SHP77 treated with DMSO at 0.1 percent for 48 hours (cell line): ENCODE measurements at places on chromosomes 3 and 15.

DNA sequence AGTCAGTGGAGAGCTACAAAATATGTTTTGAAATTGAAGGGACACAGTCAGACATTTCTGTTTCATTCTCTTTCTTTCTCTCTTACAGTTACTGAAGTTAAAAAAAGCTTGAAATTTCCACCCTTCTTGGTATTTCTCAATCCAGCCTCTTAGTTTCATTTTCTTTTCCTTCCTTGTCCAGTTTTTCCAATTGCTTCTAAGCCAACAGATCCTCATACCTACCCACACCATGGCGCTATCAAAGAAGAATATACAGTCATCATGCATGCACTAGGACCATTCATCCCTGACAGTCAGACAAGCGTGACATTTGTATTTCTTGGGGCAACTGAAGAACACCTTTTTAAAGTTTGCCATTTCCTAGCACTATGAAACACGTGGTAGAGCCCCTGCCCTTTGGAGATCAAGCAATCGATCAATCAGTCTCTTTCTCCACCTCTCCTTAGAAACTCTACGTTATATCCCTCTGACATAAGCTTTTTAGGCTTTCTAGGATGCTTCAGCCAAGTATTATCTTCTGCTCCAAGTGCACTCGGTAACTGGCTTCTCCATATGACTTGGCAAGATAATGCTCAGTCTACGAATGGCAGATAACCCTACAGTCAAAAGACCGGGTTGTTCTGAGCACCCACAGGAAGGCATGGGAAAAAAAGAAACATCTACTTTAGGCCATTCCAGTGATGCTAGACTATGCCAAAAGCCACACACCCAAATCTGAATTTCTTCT is 65.4 kb downstream of the FBN1 start:
- no peak for DNase-seq

DNA sequence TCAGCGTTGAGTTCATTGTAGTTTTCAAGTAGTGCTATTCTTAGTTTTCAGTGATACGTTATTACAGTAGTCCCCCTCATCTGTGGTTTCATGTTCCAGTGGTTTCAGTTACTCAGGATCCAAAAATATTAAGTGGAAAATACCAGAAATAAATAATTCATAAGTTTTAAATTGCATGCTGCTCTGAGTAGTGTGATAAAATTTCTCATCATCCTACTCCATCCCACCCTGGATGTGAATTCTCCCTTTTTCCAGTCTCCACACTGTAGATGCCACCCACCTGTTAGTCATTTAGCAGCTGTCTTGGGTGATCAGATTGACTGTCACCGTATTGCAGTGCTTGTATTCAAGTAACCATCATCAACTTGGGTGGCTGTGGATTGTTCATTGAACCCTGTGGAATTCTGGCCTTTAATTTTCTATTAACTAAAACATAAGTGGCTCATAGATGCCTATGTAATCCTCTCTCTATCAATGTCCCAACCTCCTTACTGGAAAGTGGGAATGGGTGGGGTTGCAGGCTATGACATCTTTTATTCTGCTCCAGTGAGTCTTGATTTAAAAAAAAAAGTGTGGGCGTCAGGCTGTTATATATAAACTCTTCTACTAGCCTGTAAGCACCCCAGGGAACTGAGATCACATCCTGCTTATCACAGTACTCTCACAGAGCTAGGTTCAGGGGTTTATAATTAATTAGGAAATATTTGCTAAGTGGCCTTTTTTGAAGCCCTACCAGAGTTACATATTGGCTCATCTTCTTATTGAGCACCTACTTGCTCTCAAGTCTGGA is 97.5 kb downstream of the CFAP20DC start:
- DNase-seq: no peak

DNA sequence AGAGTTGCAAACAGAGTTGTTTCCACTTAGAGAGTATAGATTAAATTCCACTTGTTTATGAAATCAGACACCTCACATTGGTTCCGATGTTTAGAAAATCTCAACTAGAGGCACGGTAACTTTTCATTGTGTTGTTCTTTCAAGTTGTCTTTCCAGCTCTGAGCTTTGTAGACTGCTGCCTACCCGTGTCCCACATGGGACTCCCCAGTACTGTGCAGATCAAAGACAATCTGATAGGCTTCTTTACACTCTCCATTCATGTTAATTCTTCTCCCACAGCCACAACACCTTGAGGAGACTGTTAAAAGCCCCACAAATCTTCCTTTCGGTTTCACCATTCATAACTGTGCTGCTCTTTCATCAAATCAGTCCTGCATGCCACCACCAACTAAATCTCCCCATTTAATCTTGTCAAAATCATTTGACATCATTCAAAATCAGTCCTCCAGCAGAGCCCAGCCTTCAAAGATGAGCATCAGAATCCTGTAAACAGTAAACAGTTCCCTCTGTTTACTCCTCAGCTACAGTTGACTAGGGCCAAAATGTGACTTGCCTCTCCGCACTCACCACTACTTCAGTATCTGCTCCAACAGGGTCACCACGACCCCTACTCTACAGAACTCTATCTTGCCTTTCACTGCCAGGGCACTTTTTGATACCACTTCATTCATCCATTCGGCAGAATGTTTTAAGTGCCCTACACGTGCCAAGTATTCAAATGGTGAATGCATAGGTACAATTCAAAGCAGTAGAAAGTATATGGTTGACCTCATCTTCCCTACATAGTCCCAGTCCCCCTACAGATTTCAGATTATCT is 8.3 kb downstream of the ANXA2 start:
- DNase-seq: no peak

GRCh38 chr3:152497457-152497856 is 228.7 kb downstream of the MBNL1 start:
- DNase-seq: no peak
